ENCODE measurements at places on chromosomes 5 and 9.

DNA sequence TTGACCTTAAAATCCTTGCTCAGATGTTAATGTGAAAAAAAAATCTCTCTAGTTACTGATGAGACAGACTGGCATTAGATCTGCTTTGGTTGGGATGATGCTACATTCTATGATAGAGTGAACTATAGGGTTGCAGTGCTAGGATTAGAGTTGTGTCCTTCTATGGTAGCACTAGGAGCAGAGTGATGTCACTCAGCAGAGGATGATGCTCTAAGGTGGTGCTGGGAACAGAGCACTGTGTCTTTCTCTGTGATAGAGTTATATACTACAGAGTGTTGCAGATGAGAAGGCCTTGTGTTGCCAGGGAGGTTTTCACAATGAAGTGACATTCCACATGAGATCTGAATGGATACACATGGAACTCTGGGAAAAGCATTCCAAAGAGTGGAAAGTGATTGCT lies 462.3 kb downstream of the CDH12 start:
- no peak for DNase-seq

DNA sequence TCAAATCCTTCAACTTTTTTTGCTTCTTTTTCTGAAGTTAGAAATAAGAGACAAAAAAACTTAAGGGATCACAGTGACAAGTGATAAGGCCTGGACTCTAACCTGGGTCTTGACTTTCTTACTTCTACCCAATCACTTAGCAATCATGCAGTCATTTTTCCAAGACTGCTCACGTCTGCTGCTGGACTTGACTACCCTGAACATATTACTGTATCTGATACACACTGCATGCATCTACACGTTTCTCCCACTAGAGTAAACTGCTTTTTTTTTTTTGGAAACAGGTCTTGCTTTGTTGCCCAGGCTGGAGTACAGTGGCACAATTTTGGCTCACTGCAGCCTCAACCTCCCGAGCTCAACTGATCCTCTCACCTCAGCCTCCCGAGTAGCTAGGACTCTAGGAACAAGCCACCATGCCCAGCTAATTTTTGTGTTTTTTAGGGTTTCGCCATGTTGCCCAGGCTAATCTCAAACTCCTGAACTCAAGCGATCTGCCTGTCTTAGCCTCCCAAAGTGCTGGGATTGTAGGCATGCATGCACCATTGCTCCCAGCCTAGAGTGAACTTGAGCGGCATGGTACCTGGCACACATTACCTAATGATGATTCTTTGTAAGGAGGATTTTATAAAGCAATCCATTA lies 7.4 kb downstream of the PLIN2 start:
- DNase-seq, result no peak

- DNase-seq, result no peak
These were observed 314.6 kb upstream of the KIF2A start for GRCh38 chr5:61991430-61991829.

GRCh38 chr9:133750982-133751649 lies 13.0 kb upstream of the SARDH start:
- peak; percentile 15 for DNase-seq

GRCh38 chr5:60887746-60888145 lies 43.7 kb upstream of the ELOVL7 start:
- DNase-seq, result no peak

DNA sequence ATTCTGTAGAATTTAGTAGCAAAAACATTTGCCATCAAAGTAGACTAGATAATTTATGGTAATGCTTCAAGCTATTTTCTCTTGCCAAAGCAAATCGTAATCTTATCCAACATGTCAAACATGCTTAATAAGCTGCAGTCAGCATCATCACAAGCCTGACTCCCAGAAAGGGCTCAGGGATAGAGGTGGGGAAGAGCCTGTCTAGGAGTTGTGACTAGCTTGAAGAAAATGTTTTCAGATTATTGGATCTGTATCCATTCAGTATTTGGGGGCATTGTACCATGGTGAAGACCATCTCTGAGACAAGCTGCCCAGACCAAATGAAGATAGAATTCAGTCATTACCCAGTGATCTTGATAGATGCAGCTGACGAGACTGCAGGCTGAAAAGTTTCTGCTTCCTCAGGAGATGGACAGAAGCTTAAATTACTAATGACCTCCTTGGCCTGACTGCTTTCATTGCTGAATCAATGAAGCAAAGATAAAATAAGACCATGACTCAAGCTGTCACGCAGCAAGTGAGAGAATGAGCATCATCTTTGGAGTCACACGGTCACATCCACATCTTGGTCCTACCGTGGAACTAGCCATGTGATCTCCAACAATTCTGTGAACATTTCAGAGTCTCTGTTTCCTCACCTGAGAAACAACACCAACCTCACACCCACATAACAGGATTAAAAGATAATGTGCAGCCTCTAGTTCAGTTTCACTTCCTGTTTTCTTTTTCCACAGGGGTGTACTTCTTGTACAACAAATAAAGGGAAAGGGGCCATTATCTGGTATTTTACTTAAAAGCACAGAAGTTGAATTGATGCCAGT lies 9.4 kb downstream of the ERAP2 start:
- DNase-seq, result no peak

GRCh38 chr9:78601957-78602565 lies 305.1 kb downstream of the PSAT1 start:
- DNase-seq, result no peak

DNA sequence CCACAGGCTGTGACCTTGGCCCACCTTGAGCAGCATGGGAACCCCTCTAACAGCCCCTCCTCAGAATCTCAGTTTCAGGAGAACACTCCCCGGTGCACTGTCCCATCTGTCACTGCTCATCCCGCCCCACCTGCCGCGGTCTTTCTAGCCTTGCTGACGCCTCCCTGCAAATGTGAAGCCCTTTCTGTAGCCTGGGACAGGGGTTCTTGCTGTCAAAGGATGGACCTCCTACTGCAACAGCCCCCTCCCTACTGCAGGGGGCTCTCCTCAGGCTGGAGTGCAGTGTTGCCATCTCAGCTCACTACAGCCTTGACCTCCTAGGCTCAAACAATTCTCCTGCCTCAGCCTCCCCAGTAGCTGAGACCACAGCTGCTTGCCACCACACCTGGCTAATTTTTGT lies 20.0 kb downstream of the OR2V1 start:
- no peak for DNase-seq

DNA sequence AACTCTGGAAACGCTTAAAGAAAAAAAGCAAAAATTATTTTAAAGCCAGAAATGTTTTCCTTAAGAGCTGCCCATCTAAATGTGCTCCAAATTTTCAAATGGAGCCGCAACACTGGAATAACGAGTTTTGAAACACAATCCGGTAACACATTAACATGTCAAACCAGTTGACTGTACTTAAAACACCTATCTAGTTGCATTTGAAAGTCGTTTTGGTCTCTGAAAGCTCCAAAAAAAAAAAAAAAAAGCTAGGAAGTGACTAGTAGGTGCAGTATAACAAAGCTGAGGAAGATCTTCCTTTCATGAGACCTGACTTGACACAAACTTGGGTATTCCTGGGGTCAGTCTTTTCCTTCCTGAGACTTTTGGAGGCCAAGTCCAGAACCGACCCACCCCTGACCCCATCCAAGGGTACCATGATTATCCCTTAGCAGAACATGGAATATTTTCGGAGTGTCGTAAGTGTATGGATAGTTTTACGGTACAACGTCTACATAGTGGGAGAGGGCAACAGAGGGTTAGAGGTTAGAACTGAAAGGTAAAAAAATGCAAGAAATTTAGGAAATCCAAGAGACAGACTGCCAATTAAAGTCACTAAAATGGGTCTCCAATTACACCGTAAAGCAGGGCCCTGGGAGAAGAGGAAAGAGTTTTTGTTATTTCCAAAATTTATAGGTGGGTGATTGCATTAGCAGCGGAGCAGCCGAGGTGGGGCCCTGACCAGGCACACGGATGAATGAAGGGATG lies 812 bp downstream of the CETN3 start:
- no peak for DNase-seq

GRCh38 chr9:75027187-75028107 lies 646 bp downstream of the CARNMT1 start:
- DNase-seq, result peak; percentile 53

DNA sequence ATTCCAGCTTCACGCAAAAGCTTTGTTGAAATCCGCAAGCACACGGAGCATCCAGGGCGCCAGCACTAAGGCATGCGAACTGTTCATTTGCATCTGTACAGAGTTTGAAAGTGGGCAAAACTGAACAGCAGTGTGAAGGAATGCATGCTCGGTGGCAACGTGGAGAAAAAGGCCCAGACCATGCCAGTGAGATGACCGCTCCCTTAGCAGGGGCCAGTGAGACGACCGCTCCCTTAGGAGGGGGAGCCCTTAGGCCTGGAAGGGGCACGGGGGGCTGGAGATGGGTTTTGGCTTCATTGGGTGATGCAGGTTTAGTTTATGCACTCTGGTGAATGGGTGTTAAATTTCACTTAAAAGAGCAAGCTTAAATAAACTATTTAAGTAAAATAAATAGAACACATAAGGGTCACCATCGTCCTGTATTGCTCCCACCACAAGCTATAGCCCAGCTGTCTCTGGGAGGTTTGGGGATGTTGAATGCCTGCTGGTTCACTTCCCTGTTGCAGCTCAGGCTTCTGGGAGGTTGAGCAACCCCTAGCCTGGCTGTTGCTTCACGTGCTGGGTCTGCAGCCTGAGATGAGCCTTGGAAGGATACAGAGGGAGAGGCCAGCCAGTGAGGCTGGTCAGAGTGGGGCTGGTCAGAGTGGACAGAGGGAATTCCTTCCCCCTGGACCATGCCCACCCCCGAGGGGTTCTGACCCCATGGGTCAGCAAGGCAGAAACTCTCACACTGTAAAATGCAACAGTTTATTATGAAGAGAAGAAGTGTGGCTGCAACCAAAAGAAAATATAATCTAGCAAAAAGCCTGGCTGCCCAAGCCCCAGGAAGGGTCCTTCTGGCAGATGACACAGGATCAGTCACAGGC lies 4.6 kb upstream of the FCN1 start:
- DNase-seq, result no peak

DNA sequence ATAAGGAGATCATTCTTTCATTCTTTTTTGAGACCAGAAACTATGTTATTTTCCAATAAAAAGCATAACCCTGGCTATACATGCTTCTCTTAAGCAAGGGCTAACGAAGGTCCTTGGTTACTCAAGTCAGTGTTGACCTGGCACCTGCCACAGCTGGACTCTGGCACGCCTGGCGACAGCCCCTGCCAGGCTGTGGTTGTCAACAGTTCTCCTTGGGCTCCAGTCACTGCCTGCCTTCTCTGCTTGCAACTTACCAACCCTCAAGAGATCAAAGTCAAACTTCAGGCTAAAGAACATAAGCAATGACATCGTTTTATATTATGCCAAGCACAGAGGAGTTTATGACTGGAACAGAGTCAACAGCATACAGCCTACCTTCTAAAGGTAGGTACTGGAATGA lies 61.4 kb upstream of the TBC1D9B start:
- DNase-seq, result no peak

DNA sequence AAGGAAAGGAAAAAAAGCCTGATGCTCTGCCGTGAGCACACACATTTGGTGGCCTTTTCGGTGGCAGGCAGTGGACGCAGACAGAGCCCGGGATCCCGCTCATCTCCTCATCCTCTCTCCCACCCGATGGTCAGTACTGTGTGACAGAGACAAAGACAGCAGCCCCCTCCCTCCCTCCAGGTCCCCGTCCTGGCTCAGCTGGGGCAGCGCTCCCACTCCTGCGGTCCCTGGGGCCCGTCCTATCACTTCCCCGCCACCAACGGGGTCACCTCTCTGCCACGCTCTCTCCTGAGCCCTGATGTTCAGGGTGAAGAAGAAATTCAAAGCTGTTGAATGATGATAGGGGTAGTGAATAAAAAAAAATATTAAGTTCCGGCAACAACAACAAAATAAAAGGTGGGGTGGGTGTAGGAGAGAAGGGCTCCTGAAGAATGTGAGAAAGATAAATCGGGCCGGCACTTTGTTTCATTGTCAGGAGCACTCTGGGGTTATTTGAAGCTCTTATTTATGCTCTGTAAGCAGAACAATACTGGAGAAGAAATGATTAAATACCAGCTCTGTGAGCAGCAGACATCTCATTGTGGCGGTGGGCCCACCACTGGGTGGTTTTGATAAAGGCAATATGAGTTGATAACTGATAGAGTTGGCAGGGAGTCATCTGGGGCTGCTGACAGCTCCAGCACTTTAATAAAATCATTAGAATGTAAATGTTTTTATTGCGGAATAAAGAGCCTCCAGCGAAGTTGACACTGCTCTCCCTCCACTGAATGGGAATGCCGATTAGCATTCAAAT lies 417.7 kb downstream of the IRX1 start:
- DNase-seq, result no peak

GRCh38 chr5:99061299-99061698 lies 132.5 kb upstream of the CHD1 start:
- DNase-seq, result no peak

- DNase-seq, result no peak
These were observed 76.9 kb downstream of the SYK start for GRCh38 chr9:90878562-90878961.

- DNase-seq, result no peak
These were observed 725.3 kb upstream of the PTPRD start for GRCh38 chr9:11338130-11338529.

DNA sequence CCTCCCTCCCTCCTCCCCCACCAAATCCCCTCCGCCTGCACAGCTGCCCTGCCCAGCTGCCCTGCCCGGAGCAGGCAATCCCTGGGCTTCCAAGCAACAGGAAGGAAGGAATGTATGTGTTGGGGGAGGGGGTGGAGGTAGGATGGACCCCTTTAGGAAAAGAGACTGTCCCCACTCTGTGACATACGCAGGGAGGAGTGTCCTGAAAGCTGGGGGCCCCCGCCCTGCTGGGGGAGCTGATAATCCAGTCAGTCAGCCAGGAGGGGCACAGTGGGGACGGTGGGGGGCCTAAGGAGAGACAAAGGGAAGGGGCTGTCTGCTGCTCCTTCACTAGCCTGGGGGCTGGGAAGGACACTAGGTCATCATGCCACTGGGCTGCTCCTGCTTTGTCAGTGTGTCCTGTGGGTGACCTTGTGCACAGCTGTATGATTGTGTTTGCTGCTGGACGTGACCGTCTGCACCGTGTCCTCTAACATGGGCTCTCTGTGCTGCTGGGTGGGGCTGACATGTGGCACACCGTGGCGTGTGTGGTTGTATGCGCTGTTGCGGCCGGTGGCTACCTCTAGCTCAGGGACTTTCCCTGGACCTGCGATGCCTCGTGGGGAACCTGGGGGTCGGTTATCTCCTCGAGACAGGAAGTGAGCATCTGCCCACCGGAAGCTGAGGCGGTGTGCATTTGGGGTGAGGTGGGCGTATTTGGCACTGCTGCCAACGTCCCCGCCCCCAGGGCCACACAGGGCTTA lies 3.0 kb downstream of the N4BP3 start:
- no peak for DNase-seq

GRCh38 chr9:7665874-7666273 lies 133.7 kb downstream of the DMAC1 start:
- no peak for DNase-seq

GRCh38 chr9:133460405-133461175 lies 812 bp downstream of the CACFD1 start:
- DNase-seq, result peak; percentile 76

GRCh38 chr9:37953775-37954437 lies 50.0 kb upstream of the SLC25A51 start:
- DNase-seq, result peak; percentile 63

- no peak for DNase-seq
These were observed 409.0 kb downstream of the PRR16 start for GRCh38 chr5:120873083-120873482.
